IPS DF 6.9 (cell line): ENCODE measurements at places on chromosomes 2 and 18.

DNA sequence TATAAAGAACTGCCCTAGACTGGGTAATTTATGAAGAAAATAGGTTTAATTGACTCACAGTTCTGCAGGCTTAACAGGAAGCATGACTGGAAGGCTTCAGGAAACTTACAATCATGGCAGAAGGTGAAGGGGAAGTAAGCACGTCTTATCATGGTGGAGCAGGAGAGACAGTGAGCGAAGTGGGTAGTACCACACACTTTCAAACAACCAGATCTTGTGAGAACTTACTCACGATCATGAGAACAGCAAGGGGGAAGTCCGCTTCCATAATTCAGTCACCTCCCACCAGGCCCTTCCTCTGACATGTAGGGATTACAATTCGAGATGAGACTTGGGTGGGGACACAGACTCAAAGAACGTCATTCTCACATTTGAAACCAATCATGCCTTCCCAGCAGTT, 260.1 kb upstream of the FAM98A start:
- no peak for DNase-seq

- DNase-seq: no peak
Measured at GRCh38 chr2:33107690-33108482, 161.1 kb downstream of the LTBP1 start.

DNA sequence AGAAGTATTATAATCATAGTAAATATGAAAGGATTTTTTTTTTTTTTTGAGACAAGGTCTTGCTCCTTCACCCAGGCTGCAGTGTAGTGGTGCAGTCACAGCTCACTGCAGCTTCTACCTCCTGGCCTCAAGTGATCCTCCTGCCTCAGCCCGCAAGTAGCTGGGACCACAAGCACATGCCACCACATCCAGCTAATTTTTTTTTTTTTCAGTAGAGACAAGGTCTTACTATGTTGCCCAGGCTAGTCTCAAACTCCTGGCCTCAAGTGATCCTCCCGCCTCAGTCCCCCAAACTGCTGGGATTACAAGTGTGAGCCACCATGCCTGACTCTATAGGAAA, 301.6 kb upstream of the STON1 start:
- DNase-seq: no peak

DNA sequence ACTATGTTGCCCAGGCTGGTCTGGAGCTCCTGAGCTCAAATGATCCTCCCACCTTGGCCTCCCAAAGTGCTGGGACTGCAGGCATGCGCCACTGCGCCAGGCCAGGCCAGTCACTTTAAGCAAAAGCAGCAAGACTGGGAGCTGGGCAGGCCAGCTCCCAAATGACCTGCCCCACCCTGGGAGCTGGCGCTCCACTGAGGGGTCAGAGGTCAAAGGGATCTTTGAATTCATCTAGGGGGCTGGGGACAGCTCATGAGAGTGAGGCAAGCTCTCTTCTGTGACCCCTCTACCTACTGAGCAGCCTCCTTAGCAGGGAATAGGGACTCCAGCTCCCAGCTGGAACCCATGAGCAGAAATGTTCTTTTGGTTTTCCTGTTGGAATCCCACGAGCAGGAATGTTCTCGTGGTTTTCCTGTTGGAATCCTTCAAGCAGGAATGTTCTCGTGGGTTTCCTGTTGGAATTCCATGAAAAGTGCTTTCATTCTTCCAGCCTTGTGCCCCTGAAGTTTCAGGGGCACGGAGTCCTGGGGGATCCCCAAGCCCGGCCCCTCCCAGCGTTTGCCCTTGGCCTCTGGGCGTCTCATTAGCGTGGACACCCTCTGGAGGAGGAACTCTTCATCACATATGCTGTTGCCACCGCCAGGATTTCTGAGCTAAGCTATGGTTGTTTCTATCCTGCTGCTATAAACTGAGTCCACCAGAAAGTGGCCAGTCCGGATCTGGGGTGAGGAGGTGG, 162.0 kb upstream of the HAAO start:
- no peak for DNase-seq

GRCh38 chr2:180747728-180748127, 232.7 kb upstream of the UBE2E3 start:
- DNase-seq: no peak

GRCh38 chr2:127669056-127669455, 6.3 kb downstream of the LIMS2 start:
- DNase-seq: no peak

DNA sequence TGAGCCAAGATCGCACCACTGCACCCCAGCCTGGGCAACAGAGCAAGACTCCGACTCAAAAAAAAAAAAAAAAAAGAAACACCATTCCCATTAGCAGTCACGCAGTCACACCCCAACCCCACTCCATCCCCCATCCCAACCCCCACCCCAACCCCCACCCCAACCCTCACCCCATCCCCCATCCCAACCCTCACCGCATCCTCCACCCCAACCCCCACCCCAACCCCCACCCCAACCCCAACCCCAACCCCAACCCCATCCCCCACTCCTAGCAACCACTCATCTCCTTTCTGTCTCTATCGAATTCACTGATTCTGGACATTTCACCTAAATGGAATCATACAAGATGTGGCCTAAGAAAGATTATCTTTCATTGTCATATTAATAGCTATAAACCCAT, 25.9 kb upstream of the ATP9B start:
- DNase-seq: no peak

- no peak for DNase-seq
Measured at GRCh38 chr2:143787674-143788073, 658.5 kb downstream of the ARHGAP15 start.

- no peak for DNase-seq
Measured at GRCh38 chr2:105746177-105747080, 1.7 kb downstream of the NCK2 start.

DNA sequence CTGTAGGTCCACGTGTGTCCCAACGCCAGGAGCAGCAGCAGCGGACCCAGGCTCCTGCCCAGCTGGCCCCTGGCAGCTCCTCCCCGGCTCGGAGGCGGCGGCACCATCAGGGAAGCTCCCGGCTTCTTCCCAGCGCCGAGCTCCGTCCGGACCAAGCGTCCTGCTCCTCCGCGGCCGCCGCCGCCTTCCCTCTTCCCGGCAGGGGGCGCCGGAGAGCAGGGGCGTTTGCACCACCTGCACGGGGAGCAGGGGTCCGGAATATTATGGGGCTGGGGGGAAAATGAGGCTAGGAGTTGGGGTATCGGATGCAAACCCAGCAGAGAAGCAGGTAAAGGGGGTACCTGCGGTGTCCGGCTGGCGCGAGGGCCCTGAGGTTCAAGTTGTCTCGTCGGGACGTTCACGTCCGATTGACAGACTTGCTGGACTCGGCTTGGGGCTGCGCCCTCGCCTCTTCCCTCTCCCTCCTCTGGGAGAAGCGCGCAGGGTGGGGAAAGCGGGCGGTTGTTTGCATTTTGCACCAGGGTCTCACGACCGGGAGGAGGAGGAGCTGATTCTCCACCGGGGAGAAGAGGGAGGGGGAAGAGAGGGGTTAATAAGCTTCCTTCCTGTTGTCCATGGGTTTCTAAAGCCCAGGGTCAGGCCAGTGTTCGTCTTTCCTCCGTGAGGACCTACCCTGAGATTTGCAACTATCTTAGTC, at the start of gene CCBE1:
Gene CCBE1 (minus strand): TSS at position 188 of the 697 bp plus-strand sequence.
- DNase-seq: no peak

DNA sequence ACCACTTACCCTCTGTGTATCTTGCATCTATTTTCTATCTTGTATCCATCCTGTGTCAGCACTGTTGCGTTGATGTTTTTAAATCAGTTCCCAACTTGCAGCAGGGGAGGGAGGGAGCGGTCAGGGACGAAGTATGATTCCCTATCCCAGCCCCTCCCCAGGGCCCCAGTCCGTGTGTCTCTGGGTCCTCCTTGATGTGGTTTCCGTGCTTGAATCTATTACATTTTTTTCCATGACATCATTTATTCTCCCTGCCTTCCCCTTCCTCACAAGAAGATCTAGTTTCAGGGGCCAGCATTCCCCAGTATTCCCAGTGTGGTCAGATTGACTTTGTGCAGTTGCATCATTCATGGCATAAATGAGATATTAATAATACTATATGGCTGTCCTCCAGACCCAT, 479.3 kb downstream of the PTPRM start:
- DNase-seq: no peak

DNA sequence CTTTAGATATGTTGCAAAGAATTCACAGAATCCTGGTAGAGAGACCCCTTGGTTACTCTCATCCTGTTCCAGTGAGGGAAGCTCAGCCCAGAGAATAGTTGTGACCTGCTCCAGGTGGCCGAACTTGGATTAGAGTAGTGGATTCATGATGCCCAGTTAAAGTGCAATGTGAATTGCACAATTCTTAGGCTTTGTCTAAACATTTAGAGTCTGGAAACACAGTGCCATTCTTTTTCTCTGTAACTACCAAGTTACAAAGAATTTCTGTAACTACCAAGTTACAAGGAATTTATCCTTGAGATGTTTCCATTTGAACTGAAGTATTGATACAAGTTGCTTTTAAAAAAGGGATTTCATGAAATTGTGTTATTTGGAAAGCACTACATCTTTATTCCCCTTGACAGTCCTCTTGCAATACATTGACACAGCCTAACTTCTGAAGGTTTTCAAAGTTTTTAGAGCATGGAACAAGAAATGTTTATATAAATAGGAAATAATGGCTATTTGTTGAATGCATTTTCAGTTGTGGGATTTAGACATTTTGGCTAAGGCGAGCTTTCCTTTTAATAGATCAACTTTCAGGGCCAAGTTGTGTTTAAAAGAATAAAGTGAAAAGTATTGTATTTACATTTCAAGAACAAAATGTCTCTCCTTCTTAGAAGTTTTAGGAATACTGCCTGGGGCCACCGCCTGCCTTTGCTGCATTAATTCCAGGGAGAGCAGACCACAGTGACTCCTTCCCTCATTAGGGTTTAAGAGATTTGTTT, 315.0 kb downstream of the LPIN1 start:
- no peak for DNase-seq

DNA sequence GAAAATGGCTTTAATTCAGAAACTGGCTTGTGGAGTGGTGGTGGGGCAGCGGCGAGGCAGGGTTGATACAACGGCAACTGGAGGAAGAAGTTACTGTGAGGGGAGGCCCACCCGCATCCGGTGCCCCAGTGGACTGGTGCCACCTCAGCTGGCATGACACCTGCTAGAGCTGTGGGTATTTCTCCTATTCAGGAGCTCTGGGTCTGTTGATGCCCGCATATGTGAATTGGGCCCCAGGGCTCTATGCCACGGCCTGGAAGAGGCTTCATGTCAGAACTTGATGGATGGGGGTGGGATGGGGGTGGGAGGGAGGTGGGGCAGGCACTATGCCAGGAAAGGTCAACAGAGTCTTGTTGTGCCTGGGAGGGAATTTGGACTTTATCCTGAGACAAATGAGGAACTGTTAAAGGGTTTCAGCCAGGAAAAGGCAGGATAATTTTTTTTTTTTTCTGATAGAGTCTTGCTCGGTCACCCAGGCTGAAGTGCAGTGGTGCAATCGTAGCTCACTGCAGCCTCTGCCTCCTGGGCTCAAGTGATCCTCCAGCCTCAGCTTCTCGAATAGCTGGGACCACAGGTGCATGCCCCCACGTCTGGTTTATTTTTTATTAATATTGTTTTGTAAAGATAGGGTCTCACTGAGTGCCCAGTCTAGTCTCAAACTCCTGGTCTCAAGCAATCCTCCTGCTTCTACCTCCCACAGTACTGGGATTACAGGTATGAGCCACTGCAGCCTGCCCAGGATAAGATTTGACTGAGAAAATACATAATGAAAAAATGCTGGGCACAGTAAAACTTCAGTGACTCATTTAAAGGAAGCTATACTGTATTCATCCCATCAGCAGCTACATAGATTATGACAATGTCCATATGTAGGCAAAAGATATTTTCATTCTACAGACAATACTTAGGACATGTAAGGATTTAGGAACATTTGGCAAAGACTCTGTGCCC, 52.6 kb downstream of the SH2D6 start:
- DNase-seq: no peak

DNA sequence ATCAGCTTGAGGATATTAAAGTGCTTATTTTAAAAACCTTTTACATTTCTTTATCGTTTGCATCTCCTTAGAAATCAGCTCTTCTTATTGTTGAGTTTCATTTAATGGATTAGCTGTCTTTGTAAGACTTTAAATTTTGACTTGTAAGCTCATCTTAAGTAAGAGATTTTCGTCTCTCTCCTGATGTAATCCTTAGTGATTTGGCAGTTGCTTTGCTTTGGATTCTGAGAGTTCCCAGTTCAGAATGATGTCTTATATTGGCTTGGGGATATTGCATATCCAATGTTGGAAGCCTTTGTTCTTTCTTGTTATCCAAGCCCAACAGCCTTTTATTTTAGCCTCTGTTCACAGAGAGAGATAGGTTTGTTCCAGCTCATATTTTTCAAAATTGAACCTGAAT, 212.1 kb downstream of the ARL6IP6 start:
- no peak for DNase-seq

DNA sequence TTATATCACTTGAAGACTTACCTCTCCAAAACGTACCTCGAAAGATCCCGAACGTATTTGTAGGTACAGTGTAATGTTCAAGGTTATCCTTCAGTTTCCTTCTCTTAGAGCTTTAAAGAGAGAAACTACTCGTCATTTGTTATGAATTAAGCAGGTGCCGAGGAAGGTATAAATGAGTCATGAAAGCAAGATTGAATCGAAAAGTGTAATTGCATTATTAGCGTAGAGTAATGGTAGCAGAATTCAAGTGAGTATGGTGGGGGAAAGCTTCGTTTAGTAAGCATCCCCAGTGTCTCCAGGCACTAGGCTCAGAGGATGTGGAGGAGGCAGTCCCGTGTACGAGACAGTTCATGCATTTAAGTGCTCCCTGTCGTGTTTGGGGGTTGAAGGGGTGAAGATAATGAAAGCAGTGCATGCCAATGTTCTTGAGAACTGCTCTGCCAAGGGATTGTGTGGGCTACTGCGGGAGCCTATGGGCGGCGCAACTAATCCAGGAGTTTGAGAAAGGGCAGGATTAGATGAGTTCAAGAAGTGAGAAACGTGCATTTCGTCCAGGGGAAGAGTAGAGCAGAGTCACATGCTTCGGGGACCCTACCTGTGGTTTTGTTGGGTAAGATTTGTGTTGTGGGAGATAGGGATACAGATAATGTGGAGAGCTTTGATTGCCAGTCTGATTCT, 858 bp downstream of the POLR1B start:
- DNase-seq: no peak

GRCh38 chr18:21100146-21100545, 11.5 kb downstream of the ROCK1 start:
- no peak for DNase-seq

GRCh38 chr18:70029163-70029562, 81.5 kb upstream of the CD226 start:
- DNase-seq: no peak

DNA sequence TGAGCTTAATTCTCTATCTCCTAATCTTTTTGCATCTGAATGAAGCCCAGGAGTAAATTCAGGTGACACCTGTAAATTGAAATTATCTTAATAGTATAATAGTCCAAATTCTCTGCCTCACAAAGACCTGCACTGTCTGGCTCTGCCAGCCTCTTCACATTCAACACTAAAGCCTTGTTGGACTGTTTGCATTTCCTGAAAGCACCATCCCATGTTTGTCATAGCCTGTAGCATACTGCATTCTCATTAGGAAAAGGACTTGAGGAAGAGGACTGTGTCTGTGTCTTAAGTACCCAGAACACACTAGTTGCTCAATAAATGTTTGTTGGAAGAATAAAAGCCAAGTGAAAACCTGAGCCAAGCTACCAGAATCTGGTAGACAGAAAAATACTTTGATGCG, 42.9 kb upstream of the GRHL1 start:
- DNase-seq: no peak

- DNase-seq: no peak
Measured at GRCh38 chr18:74818516-74819175, 221.0 kb downstream of the ZNF407 start.
